ENCODE measurements at places on chromosomes 6 and 20.

- no peak for DNase-seq
Observed at GRCh38 chr6:135627092-135627715, 129.7 kb upstream of the AHI1 start.

DNA sequence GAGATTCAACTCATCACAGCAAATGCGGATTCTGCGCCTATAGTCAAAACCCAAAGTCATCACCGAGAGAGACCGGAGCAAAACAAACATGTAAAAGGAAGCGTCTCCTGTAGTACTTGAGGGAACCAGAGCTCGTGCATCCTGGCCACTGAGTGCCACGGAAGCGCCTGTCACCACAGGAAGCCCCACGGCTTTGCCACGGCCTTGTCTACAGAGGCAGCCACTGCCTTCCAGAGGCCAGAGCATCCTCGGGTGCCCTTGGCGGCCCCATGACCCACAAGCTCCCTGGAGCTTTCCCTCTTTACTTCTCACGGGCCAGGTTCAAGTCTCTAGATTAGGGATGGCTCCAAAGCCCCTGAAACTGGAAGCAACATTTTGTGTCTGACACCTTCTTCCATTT lies 7.5 kb downstream of the TCFL5 start:
- DNase-seq = no peak

DNA sequence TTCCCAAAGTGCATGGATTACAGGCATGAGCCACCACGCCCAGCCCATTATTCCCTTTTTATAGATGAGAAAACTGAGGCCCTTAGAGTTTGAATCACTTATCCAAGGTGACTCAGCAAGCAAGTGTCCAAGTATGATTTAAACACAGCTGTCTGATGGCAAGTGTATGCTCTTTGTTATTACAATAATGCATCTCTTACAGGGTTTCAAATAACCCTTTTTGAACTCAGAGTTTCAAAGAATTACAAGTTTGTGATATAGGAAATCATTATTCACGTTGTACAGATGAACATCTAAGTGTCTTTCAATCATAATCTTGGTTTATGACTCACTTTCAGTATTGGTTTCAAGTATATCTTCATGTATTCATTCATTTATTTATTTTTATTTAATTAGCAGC lies 63.0 kb downstream of the CD83 start:
- DNase-seq = no peak

DNA sequence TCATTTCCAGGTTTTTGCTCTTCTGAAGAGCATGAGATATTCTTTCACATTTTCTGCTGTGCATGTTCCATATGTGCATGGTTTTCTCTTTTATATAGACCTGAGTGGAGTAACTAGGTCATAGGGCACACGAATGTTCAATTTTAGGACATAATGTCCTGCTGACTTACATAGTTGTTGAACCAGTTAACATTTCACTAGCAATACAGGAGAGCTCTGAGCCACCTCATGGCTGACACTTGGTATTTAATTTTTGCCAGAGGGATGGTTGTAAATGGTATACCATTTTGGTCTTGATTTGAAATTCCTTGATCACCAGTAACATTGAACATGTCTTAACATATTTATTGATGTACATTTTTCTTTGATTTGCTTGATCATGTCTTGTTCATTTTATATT lies 38.3 kb downstream of the IGF2R start:
- no peak for DNase-seq

DNA sequence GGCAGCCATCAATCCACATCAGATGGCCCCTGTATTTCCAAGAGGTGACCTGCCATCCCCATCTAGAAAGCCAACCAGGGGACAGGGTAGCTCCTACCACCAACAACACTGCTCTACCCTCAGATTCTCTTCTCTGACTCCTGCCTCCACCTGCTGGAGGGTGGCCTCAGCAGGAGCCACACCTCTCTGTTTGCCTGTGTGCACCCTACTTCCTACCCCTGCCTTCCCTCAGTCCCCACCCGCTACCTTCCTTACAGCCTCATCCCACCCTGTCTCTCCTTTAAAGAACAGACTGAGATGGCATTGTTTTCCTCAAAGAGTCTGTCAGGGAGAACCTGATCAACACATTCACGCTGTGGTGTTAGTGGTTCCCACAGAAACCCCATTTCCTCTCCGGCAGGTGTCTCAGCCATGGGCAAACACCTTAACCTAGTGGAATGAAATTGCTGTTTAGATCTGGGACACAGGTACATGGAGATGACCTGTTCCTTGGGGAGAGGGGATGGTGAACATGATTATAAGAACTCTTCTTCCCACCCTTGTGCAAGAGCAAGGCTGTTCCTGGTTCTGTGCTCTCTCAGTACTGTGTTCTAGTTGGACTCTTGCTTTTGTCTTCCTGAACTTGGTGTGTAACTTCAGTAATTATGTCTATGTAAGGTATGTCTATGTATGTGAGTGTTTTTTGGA lies 1.8 kb downstream of the ENTPD6 start:
- no peak for DNase-seq

Data from GOT3 (cell line).